ENCODE measurements at places on chromosomes 12 and 14.

GRCh38 chr12:89047856-89048418 is 304.4 kb downstream of the DUSP6 start:
- no peak for DNase-seq

- no peak for DNase-seq
Measured at GRCh38 chr14:80621701-80622100, 319.8 kb downstream of the CEP128 start.

DNA sequence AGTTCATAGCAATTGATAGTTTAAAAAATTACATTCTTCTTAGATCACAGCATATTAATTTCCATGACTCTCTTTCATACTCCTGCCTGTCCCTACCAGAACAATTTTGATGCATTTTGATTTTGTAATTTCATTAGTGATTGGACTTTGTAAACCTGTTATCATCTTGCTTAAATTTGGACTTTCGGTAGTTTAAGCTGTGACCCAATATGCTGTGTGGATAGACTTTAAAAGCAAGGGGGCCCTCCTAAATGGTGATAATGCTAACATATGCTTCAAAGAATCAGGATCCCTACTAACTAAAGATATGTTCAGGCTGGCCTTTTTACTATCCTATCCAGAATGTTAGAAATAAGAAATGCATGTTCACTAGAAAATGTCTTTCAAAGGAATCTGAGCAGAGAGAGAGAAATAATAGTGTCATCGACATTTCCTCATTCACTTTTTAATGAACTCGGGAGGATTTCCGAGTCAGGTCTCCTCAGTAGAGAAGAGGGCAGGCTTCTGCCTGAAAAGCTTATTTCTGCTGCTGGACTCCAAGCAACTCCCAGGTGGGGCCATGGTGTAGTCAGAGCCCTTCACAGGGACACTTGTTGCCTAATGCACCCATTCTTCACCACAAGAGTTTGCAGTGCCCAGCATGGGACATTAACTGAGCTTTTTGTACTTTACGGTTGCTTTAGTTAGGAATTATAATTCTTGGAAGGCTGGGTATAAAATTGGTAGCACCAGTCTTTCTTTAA is 16.7 kb downstream of the SLC38A4 start:
- no peak for DNase-seq

GRCh38 chr14:77489041-77489440 is 9.6 kb downstream of the ISM2 start:
- DNase-seq: no peak

DNA sequence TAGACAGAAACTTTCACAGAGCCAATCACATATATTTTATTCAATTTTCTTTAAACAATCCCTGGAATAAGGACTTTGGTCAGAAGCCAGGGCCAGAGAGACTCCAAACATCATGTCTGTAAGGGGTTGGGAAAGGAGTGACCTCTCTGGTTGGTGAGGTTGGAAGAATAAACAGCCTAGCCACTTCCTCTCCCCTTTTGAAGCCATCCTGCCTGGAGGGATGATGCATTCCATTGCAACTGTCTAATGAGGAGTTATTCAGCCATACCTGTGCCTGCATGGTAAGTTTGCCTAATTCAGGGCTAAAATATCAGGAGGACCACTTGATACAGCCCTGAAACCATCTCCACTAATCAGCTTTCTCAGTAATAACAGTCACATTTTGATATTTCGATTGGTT is 299.8 kb downstream of the KCNH5 start:
- no peak for DNase-seq

- DNase-seq: peak; percentile 71
Measured at GRCh38 chr14:65824285-65824977, 411.9 kb downstream of the FUT8 start.

DNA sequence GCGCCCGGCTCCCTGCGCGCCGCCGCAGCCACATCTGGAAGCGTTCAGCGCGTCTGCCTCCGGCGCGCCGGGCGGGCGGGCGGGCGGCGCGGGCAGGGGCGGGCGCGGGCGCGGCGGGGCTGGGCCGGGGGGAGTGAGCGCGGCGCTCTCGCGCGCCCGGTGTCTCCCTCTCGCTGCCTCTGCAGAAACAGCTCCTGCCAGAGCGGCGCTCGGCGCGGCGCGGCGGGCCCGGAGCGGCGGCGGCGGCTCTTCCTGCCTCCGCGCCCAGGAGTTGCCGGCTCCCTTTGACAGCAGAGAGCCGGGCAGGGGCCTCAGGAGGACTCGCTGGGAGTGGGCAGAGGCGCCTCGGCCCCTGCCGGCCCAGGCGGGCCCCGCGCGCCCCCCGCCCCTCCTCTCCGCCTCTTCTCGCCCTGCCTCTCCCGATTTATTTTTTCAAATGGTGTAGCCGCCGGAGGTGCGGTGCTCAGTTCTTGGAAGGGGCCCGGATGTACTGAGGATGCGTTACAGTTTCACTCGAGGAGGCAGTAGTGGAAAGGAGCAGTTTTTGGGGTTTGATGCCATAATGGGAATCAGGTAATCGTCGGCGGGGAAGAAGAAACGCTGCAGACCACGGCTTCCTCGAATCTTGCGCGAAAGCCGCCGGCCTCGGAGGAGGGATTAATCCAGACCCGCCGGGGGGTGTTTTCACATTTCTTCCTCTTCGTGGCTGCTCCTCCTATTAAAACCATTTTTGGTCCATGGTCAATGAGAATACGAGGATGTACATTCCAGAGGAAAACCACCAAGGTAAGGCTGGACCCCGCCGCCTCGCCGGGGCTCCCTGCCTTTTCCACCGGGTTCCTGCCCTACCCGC is at the start of gene CACNA1C:
Gene CACNA1C, plus strand, starts transcription at position 162 of the 853 bp plus-strand sequence. Its CDS starts 576 bp downstream, at position 738.
- peak; percentile 36 for DNase-seq

GRCh38 chr14:23864861-23865260 is 88.7 kb upstream of the DHRS4 start:
- no peak for DNase-seq

GRCh38 chr14:75934998-75935628 is 46.7 kb downstream of the TGFB3 start:
- no peak for DNase-seq

DNA sequence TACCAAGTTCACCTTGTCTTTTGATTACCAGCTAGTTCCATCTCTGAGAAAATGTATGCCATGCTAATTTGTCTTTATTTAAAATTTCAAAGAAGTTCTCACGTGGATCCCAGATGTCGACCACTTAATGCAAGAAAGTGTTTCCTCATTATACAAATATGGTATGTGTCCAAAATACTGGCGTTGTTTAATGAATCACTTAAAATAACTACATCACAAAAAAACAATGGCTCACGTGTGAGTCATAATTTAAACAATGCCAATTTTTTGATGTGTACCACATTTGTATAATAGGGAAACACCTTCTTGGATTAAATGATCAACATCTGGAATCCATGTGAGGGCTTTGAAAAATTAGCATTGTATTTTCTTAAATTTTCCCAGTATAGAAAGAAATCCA is 40.8 kb downstream of the DBX2 start:
- no peak for DNase-seq

- DNase-seq: no peak
Measured at GRCh38 chr14:90599748-90600507, 203.1 kb downstream of the CALM1 start.

DNA sequence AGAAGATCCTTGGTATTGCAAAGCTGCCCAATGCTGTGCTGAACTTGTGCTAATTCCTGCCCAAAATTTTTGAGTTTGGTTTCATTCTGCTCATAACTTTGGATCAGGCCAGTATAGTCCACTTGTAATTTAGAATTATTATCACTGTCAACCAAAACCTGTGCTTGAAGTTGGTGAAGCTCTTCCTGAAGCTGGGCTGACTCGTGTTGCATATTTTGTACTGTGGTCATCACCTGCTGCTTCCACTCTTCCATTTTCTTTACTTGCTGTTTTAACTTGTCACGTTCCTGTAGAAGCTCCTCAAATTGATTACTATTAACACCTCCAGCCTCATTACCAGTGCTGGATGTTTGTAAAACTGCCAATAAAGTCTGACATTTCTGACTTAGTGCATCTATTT is 35.8 kb downstream of the TRIP11 start:
- DNase-seq: no peak

Measured in germinal center (tissue), 1 donor.